ENCODE measurements at places on chromosomes 2 and 18.

- DNase-seq: no peak
Measured at GRCh38 chr2:229330952-229331351, 59.9 kb upstream of the PID1 start.

DNA sequence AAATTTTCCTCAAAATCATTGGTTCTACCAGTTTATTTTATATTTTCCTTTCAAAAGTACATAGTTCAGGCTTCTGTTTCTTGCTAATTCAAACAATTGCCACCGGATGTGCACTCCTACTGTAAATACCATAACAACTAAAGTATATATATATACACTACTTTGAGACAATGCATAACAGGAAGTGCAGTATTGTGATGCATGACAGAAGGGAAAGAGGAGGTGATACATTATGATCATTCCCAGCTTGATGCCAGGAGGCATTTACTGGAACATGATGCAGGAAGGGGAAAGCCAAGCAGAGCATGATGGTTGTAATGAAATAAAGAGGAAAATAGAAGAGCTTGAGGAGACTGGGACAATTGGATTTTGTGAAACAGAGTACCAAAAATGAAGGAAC, 215.2 kb upstream of the NT5C1B start:
- no peak for DNase-seq

GRCh38 chr2:156810094-156810493, 373.9 kb downstream of the GPD2 start:
- DNase-seq: no peak

DNA sequence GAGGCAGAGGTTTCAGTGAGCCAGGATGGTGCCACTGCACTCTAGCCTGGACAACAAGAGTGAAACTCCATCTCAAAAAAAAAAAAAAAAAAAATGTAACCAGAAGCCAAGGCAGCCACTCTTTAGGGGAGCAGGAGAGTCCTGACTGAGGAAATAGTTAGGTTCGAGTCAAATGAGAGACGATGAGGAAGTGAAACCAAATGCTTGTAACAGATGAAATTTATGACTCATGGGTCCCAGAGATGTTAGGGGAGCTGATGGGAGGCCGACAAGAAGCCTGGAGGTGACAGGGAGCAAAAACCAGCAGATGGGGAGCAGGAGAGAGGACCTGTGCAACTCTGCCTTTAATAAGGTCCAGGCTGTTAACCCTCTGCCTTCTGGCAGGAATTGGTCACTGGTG, 756.1 kb upstream of the DDX18 start:
- no peak for DNase-seq

DNA sequence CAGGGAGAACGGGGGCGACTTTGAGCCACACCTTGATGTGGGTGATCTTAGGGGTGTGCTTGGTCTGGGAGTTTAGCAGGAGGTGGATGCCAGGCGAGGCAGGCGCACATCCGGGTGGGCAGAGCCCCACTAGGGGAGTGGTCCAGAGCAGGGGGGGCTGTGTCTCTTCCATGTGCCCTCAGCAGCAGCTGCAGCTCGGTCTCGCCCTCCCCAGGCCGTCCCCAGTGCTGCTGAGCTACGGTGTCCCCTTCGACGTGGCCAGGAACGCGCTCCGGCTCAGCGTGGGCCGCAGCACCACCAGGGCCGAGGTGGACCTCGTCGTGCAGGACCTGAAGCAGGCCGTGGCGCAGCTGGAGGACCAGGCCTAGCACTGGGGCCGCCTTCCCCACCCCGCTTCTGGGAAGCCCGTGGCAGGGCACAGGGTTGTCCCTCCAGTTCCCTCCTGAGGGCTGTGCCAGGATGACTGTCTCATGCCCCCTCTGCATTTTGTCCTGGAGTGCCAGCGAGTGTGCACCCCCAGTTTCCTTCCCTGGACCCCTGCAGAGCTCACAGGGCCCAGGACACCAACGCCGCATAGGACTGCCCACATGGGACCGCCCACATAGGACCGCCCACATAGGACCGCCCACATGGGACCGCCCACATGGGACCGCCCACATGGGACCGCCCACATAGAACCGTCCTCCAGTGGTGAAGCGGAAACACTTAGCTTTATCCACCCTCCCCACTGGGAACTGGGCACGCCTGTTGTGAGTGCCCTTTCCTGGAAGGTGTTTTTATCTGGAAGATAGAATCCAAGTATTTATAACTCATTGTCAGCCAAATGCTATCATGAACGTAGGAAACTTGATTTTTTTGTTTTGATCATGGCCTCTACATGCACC, 1.9 kb upstream of the ESPNL start:
- DNase-seq: peak; percentile 88

DNA sequence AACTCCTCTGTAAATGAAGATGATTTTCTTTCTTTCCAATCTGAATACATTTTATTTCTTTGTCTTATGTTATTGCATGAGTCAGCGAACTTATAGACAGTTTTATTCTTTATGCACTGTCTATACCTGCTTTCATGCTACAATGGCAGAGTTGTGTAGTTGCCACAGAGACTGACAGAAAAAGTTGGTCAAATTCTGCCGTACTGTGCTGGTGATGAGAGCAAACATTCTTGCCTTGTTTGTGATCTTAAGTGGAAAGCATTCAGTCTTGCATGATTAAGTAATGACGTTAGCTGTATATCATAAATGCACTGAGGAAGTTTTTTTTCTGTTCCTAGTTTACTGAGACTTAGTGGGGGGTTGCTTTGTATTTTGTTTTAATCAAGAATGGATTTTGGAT, 32.9 kb downstream of the ZC3H15 start:
- no peak for DNase-seq

- DNase-seq: no peak
Measured at GRCh38 chr18:55400590-55401541, 187.1 kb downstream of the TCF4 start.

DNA sequence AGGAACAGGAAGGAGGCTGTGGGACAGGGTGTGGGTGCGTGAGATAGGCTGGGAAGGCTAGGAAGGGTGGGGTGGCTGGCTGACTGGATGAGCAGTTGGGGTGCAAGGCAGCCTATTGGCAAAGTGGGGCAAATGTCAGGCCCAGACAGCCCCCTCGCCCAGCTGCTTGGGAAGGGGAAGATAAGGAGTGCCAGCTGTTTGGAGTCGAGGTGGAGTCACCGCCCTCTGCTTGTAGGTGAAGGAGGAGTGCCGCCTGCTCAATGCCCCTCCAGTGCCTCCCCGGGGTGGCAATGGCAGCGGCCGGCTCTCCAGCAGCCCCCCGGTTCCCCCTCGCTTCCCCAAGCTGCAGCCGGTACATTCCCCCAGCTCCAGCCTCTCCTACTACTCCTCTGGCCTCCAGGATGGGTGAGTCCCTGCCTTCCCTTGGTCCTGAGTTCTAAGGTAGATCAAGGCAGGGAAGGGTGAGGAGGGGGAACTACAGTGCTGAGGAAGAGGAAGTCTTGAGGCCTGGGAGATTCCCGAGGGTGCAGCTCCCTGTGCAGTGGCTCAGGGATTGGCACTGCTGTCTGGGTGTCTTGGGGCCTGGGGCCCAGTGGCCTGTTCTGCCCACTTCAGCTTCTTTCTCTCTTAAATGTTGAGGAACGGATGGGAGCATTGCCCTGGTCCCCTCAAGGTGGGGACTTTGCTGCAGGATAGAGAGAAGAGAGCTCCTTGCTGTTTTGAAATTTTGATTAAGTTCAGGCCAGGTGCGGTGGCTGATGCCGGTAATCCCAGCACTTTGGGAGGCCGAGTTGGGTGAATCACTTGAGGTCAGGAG, 13.3 kb downstream of the GAREM2 start:
- no peak for DNase-seq

DNA sequence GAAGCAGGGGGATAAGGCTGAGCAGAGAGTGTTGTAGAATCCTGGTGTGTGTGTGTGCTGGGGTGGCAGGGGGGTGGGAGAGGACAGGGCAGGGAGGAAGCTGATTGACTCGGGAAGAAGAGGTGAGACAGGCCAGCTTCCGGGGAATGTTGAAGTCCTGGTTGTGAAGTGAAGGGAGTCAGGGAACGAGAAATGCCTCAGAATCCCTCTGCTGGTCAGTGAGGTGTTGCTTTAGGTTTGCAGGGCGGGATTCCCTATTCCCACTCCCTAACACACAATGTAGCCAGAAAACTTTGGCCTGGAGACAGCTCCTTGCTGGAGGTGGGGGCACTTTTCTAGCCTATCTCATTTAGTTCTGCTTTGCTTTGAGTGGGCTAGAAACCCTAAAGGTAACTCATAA, 265.1 kb downstream of the HAUS1 start:
- DNase-seq: peak; percentile 70

Measured in ELF-1 (cell line).